ENCODE measurements at places on chromosomes 2 and 18. TPM values are rescaled to one million over a fixed set of nuclear protein-coding genes. Genes with fewer than 3 reads are reported as not detected.
A peak's percentile ranks its signal among the peaks of the same experiment; 100 is the strongest.

The BBS5 gene
- total RNA-seq = 2.3 TPM

The GPR75 gene
- total RNA-seq = 3.3 TPM

The CNTNAP5 gene
- total RNA-seq = not detected

DNA sequence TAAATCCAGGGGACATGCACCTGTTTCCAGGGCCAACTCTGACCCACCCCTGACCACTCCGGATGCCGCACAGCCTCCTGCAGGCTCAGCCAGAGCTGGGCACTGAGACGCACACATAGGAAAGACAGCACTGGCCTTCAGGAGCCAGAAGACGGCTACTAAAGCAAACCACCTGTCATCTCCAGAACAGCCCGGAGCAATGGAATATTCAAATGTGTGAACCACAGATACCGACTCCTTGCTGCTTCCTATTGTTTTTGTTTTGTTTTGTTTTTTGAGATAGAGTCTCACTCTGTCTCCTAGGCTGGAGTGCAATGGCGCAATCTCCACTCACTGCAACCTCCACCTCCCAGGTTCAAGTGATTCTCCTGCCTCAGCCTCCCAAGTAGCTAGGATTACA, 94.0 kb downstream of the LAMA1 start:
- H3K36me3 ChIP-seq = no peaks in the 10 kb centered on the region
- no peak for DNase-seq
- H3K27me3 ChIP-seq = no peaks in the 10 kb centered on the region
- no peak overlapping the region for H3K27ac ChIP-seq
- H3K4me3 ChIP-seq = no peak overlapping the region

The MSTN gene
- total RNA-seq = not detected

GRCh38 chr2:240254337-240255164, 114.1 kb upstream of the OTOS start:
- peaks cover 11% of the 10 kb centered on the region for H3K4me1 ChIP-seq
- H3K4me3 ChIP-seq = no peak overlapping the region
- no peaks in the 10 kb centered on the region for H3K27me3 ChIP-seq
- DNase-seq = no peak
- no peak overlapping the region for H3K27ac ChIP-seq

GRCh38 chr2:209761566-209761965, 10.1 kb upstream of the UNC80 start:
- no peaks in the 10 kb centered on the region for H3K27me3 ChIP-seq
- DNase-seq = no peak

DNA sequence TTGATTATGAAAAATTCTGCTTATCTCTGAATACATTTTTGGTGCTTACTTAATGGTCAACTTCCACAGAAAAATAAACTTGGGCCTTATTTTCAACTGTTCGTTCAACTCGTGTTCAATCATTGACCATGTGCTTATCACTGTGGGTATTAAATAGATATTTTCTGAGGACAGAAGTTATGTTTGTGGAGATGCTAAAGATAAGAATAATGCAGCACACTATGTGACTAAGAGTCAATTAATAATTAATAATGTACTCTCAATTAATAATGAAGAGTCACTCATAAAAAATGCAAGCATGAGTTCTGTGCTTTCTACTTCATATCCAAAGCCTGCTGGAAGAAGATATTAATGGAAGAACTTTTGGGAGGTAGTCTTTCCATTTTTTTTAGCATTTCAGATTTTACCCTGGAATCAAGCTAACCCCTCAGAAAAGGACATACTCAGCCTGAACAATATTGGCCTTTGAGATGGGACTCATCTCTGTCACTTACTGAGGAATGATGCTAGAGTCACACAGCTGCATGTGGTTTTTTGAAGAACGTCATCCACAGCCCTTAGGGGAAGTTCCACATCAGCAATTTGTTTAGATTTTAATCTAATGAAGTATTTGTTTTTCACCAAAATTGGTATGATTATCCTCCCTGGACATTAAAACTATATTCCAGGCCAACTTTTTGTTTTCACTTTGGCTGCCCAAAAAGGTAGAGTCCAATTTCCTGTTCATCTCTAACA, 191.9 kb upstream of the CRIM1 start:
- H3K4me3 ChIP-seq = no peak overlapping the region
- no peak overlapping the region for H3K27ac ChIP-seq
- H3K4me1 ChIP-seq = peaks cover 28% of the 10 kb centered on the region
- DNase-seq = no peak
- no peaks in the 10 kb centered on the region for H3K27me3 ChIP-seq

The RTP5 gene
- total RNA-seq = not detected

DNA sequence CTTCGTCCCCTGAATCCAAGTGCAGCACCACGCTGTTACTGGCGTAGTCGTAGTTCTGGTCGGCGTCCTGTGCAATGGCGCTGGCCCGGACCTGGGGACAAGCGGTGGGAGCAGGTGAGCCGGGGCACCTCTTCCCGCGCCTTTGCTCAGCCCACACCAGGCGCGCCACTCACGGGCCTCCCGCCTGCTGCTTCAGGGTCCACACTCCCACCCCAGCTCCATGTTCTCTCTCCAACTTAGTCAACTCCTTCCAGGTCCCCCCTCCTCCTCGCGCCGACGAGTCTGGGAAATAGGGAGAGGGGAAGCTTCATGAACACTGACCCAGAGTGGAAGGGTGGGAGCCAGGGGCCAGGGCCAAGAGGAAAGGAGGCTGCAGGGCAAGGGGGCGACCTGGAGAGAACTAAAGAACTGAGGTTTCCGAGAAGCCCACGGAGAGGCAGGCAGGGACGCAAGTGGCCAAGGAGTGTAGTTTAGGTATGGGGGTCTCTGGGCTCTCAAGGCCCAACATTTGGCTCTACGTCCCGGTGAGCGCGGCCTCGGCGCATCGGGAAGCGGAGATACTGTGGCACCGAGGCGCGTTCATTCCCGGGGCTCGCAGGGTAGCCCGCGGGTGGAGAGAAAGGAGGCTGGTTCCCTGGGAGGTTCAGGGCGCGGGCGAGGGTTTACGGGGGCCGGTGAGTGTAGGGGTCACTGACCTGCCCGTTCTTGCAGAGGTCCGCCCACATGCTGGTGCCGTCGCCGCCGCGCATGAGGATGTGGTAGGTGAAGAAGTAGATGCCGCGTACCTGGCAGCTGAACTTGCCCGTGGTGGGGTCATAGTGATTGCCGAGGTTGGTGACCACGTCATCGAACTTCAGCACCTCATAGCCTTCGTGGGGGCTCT, 1.4 kb downstream of the C1QL2 start:
- H3K4me1 ChIP-seq = no peaks in the 10 kb centered on the region
- no peak for DNase-seq
- H3K27me3 ChIP-seq = peaks cover 7% of the 10 kb centered on the region
- H3K36me3 ChIP-seq = no peaks in the 10 kb centered on the region
- no peak overlapping the region for H3K4me3 ChIP-seq
- no peak overlapping the region for H3K27ac ChIP-seq

GRCh38 chr2:238378230-238379095, 48.3 kb upstream of the ASB1 start:
- no peaks in the 10 kb centered on the region for H3K36me3 ChIP-seq
- no peak for DNase-seq
- no peak overlapping the region for H3K27ac ChIP-seq

GRCh38 chr2:120609826-120610395, 125.8 kb upstream of the GLI2 start:
- H3K4me1 ChIP-seq = no peaks in the 10 kb centered on the region
- DNase-seq = peak; percentile 30
- no peaks in the 10 kb centered on the region for H3K36me3 ChIP-seq
- H3K27ac ChIP-seq = no peak overlapping the region
- H3K27me3 ChIP-seq = no peaks in the 10 kb centered on the region
- H3K4me3 ChIP-seq = no peak overlapping the region

- peaks cover 5% of the 10 kb centered on the region for H3K4me1 ChIP-seq
- no peak overlapping the region for H3K27ac ChIP-seq
- no peak for DNase-seq
- no peak overlapping the region for H3K4me3 ChIP-seq
- no peaks in the 10 kb centered on the region for H3K36me3 ChIP-seq
Observed at GRCh38 chr2:217681791-217682190, 321.0 kb downstream of the TNS1 start.

The CYP1B1 gene
- total RNA-seq = 6.9 TPM

DNA sequence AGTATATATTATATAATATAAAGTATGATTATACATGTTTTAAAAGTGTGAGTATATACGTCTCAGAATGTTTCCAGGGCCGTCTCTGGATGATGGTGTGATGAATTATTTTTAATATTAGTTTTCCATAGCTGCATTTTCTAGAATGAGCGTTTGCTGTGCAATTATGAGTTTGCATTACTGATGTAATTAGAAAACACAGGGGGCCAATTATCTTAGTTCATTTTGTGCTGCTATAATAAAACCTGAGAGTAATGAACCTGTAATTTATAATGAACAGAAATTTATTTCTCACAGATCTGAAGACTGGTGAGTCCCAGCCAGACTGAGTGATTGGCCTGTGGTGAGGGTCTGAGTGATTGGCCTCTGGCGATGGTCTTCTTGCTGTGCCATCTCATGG, 4.0 kb upstream of the HJURP start:
- no peaks in the 10 kb centered on the region for H3K36me3 ChIP-seq
- DNase-seq = no peak
- no peak overlapping the region for H3K4me3 ChIP-seq

- no peaks in the 10 kb centered on the region for H3K36me3 ChIP-seq
- H3K4me1 ChIP-seq = no peaks in the 10 kb centered on the region
- H3K27me3 ChIP-seq = no peaks in the 10 kb centered on the region
- no peak overlapping the region for H3K4me3 ChIP-seq
- no peak overlapping the region for H3K27ac ChIP-seq
Observed at GRCh38 chr2:84175340-84175739, 283.7 kb downstream of the SUCLG1 start.

GRCh38 chr18:13626544-13626908, 99.8 kb downstream of the FAM210A start:
- no peaks in the 10 kb centered on the region for H3K4me1 ChIP-seq
- no peak overlapping the region for H3K4me3 ChIP-seq
- H3K36me3 ChIP-seq = peaks cover 9% of the 10 kb centered on the region
- no peaks in the 10 kb centered on the region for H3K27me3 ChIP-seq
- H3K27ac ChIP-seq = no peak overlapping the region

DNA sequence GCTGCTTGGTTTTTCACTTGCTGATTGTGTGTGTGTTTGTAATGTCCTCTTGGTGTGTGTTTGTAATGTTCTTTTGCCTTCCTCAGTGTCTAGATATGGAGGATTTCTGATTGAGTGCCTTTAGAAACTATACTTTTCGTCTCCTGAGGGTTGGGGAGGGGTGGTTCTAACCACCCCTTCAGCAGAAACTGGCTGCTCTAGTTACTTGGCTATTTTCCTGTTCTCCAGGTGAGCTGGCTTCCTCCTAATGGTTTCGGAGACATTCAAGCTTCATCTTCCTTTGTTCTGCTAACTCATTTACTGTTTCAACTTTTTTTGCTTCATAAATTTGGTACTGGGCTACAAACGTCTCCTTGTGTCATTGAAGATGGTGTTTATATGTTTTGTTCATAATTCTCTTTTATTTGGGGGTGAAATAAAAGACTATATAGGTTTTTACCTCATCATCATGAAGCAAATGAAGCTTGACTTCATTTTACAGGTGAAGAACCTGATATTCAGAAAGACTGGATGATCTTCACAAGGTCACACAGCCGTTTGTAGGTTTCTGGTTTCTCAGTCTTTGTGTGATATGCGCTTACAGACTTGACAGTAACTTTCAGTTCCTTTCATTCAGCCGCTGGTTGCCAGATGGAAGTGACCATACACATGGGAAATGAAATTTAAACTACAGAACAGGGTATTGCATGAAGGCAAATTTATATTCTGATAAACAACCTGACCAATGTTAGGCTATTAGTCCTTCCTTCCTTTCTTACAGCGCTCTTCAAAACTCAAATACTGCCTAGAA, 238.5 kb downstream of the GALR1 start:
- H3K27me3 ChIP-seq = no peaks in the 10 kb centered on the region
- DNase-seq = no peak
- no peak overlapping the region for H3K4me3 ChIP-seq
- no peaks in the 10 kb centered on the region for H3K36me3 ChIP-seq

DNA sequence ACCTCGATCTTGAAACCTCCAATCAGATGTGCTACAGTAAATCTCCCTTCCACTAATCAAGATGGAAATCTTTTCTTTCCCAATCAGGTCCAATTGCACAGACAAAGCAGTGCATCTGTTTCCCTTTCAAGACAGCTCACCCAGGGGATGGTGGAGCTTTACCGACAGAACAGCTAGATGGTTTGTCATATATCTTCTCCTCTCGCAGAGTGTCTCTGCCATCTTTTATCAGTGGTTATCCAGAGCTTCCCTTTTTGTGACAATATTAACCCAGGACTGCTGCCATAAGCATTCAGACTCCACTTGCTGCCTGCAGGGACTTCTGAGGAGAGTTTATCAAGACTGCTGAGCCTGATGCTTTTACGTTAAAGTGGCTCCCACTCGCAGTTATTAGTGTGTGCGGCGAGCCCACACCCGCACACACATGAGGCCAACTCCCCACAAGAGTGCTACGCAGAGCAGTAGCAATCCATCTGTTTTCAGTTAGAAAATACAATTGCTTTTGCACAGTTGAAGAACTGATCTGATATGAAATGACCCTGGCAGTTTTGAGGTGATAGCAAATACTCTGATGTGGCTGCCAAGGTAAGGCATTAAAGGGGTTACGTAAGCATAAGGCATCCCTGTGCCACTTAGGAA, 398.9 kb downstream of the NCKAP5 start:
- no peak overlapping the region for H3K4me3 ChIP-seq
- no peaks in the 10 kb centered on the region for H3K27me3 ChIP-seq
- no peaks in the 10 kb centered on the region for H3K4me1 ChIP-seq
- H3K36me3 ChIP-seq = no peaks in the 10 kb centered on the region

GRCh38 chr2:156192468-156192867, 140.1 kb downstream of the NR4A2 start:
- no peak for DNase-seq
- H3K4me1 ChIP-seq = no peaks in the 10 kb centered on the region

The EHD3 gene
- total RNA-seq = 6.6 TPM

DNA sequence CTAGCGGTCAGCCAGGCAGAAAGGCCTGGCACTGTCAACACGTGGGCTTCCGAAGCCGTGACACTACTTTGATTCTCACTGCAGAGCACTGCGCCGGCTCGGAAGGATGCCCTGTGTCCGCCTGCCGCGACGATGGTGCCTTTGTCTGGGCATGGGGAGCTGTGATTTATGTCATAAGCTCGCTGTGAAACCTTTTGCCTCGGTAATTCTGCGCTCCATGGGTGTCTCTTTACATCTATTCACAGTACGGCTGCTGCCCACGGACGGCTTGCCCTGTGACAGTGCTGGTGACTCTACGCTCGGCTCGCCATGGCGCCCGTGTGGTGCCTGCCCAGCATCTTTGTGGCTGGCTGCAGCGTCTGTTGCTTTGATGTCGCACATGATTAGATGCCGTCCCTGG, 43.1 kb upstream of the GBX2 start:
- no peak overlapping the region for H3K27ac ChIP-seq
- no peaks in the 10 kb centered on the region for H3K36me3 ChIP-seq
- H3K4me1 ChIP-seq = no peaks in the 10 kb centered on the region
- no peak for DNase-seq
- H3K27me3 ChIP-seq = no peaks in the 10 kb centered on the region

The TUBA4B gene
- not detected for total RNA-seq

DNA sequence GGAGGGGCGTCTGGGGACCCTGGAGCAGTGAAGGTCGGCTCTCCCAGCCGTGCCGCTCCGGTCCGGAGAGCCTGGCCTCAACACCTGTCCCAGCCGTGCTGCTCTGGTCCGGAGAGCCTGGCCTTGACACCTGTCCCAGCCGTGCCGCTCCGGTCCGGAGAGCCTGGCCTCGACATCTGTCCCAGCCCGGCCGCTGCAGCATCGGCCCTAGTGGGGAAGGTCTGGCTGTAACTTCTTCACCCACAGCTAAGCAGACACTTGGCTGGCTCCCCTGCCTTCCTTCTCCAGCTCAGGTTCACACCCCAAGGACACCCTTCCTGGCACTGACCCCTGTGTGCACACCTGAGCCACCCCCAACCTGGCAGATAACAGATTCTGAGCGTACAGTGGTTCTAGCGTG, 4.6 kb downstream of the KCNG2 start:
- DNase-seq = no peak
- H3K27me3 ChIP-seq = peaks cover 17% of the 10 kb centered on the region
- H3K27ac ChIP-seq = no peak overlapping the region
- no peaks in the 10 kb centered on the region for H3K4me1 ChIP-seq
- no peaks in the 10 kb centered on the region for H3K36me3 ChIP-seq

All from right lobe of liver (tissue), 6 donors.